ENCODE measurements at places on chromosomes 13 and 19.

GRCh38 chr19:1225440-1226226 lies 12.2 kb downstream of the CBARP start:
- DNase-seq = no peak

GRCh38 chr13:60273971-60274527 lies 110.3 kb upstream of the DIAPH3 start:
- no peak for DNase-seq

DNA sequence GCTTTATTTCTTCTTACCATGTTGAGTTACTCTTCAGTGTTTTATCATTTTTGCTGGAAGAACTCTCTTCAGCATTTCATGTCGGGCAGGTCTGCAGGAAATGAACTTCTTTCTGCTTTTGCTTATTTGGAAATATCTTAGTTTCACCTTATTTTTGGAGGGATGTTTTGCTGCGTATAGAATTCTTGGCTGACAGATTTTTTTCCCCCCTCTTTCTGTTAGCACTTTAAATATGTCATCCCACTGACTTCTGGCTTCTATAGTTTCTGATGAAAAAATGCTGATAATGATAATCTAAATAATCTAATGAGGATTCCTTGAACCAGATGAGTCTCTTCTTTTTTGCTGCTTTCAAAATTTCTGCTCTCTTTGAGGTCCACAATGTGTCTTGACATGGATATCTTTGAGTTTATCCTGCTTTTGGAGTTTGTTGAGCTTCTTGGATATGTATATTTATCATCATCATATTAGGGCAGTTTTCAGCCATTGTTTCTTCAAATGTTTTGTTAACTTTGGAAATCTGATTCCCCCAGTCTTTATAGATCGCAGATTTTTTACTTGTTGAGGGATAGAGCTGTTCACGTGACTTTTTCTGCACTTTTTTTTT lies 20.4 kb downstream of the ZMYM2 start:
- DNase-seq = no peak

DNA sequence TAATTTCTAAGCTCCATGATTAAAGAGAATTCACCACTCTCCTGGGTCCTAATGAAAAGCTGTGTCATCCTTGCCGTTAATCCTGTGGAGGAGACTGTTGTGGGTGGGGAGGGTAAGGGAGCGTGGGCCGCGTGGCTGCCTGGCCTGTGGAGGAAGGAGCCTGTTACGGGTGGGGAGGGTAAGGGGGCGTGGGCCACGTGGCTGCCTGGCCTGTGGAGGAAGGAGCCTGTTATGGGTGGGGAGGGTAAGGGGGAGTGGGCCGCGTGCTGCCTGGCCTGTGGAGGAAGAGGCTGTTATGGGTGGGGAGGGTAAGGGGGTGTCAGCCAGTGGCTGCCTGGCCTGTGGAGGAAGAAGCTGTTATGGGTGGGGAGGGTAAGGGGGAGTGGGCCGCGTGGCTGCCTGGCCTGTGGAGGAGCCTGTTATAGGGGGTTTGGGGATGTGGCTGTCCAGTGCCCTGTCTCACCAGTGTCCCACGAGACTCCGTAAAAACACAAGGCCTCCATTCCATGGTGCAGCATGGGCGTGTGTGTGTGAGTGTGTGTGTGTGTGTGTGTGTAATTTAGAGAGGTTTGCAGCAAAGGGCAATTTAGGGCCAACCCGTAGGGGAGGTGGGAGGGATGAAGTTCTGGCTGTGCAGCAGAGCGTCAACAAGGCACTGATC lies 15.6 kb upstream of the DCUN1D2 start:
- DNase-seq = no peak

GRCh38 chr13:19967621-19968020 lies 9.1 kb downstream of the ZMYM2 start:
- no peak for DNase-seq

DNA sequence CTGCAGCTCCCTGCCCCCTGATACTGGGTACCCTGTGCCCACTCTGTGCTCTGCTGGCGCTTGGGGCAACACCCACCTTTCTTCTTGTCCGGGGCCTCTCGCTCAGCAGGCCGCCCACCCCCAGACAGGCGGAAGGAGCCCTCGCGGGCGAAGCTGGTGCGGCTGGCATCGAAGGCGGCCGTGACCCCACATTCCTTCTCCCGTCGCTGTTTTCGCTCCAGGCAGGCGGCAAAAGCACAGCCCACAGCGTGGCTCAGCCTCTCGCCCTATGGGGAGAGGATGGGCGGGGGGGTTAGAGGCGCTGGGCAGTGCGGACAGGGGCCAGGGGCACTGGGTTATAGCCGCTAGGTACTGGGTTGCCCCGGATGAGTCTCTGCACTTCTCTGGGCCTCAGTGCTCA lies 13.3 kb downstream of the NUMBL start:
- no peak for DNase-seq

GRCh38 chr13:32495429-32495828 lies 43.2 kb downstream of the N4BP2L2 start:
- no peak for DNase-seq

All from activated naive CD8-positive, alpha-beta T cell treated with anti-CD3 and anti-CD28 coated beads, Interleukin-2, amount 10 ng/mL, durations not matched to agents 7 days and 5 days (primary cell).